ENCODE measurements at places on chromosomes 5 and 9.

GRCh38 chr5:153791339-153791738, 247.4 kb downstream of the FAM114A2 start:
- DNase-seq: no peak

- no peak for DNase-seq
Measured at GRCh38 chr5:30502277-30502676, 691.2 kb upstream of the CDH6 start.

DNA sequence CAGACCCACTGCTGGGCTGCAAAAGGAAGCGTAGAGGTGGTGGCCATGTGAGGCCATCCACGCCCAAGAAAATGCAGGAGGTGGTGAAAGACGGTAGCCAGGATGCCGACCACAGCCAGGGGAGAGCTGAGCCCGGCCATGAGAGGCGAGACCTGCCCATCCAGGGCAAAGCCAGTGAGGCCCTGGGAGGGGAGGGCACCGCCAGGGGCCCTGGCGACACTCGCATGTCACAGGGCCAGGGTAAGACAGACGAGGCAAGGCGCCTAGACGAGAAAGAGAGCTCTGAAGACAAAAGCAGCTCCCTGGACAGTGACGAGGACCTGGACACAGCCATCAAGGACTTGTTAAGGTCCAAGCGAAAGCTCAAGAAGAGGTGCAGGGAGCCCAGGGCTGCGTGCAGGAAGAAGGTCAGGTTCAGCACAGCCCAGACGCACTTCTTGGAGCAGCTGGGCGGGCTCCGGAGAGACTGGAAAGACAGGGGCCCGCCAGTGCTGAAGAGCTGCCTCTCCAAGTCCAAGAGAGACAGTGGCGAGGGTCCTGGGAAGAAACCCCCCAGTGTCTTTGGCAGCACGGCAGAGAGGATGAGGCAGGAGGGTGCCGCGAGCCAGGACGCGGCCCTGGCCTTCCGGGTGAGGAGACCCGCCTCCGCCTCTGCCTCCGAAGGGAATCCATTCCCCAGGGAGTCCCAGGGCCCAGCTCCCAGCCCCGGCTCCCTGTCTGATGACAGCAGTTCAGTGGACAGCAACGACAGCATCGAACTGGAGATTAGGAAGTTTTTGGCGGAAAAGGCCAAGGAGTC, 6.9 kb downstream of the PPP1R26 start:
- no peak for DNase-seq

DNA sequence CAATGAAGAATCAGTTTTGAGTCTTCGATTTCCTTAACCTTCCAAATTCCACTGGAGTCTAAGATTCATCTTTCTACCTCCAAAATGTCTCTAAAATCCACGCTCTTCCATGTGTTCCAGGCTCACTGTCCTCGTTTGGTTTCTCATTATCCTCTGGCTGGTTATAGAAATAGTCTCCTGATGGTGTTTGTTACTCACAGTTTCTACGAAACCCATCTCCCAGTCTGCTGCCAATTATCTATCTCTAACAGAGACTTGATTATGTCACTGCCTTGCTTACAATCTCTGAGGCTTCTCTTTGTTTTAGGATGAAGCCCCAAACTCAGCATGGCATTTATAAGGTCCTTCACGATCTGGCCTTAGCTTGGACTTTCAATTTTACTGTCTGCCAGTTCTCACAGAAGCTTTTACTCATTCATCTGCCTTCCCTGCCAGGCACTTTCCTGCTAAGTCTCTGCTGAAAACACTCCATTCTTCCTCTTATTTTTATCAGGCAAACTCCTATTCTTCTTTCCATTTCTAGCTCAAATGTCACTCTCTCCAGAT, 339.6 kb upstream of the SGCD start:
- no peak for DNase-seq

- no peak for DNase-seq
Measured at GRCh38 chr9:105039175-105039799, 111.3 kb upstream of the ABCA1 start.

DNA sequence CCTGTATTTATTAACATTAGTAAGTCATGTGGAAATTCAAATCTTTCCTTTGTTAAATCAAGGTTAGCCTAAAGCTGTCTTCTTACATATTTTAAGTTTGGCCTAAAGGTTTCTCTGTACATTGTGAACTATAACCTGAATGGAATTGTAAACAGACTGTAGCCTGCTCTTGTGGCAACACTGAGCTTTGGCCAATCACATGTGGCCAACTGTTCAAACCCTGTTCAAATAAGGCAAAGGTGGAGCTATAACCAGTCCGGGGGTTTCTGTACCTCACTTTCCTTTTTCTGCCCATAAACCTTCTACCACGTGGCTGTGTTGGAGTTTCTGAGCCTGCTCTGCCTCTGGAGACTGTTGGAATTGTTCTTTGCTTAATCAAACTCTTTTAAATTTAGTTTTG, 3.3 kb upstream of the HAPLN1 start:
- DNase-seq: no peak

DNA sequence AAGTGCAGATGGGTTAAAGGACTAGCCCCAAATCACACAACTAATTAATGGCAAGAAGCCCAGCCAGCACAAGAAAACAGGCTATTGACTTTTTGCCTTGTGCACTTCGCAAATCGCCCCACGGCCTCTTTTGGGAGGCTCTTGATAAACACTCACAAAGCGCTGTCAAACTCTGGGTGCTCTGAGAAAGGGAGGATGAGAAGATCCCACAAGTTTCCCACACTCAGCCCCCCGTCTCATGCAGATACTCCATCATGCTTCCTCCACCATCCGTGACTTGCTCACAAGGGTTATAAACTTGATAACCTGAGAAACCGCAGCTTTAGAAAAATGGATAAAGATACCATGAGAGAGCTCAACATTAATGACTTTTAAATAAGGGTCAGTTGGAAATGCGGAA, 219.7 kb downstream of the EBF1 start:
- no peak for DNase-seq

GRCh38 chr9:89522261-89522958, 24.5 kb upstream of the SEMA4D start:
- DNase-seq: no peak

- DNase-seq: no peak
Measured at GRCh38 chr9:87875831-87876545, 6.7 kb upstream of the SPATA31E1 start.

GRCh38 chr5:142281008-142281367, 43.8 kb downstream of the SPRY4 start:
- no peak for DNase-seq

GRCh38 chr5:123089914-123090660, 1.0 kb downstream of the PRDM6 start:
- no peak for DNase-seq

DNA sequence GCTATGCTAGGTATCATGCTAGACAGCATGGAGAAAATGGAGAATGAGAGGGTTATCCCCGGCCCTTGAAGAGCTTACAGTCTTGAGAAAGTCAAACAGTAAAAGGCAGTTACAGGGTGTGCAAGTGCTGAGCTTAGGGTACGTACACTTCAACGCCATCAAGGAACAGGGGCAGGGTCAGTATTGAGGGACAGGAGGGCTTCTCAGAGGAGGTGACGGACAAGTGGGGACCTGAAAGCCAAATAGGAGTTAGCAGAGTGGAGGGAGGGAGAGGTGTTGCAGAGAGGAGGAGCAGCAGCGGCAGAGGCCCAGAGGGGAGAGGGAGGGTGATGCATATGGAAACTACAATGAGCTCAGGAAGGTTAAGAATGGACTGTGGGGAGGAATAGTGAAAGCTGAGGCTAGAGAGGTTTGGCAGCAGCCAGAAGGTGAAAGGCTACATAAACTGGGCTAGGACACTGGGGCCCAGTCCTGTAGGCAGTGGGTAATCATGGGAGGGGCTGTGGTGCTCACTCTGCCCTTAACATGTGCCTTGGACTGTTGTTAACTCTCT, 88.0 kb downstream of the NRG2 start:
- DNase-seq: no peak

GRCh38 chr9:131366761-131367401, 27.0 kb upstream of the PRRC2B start:
- no peak for DNase-seq
